ENCODE measurements at places on chromosomes 2 and 18.

DNA sequence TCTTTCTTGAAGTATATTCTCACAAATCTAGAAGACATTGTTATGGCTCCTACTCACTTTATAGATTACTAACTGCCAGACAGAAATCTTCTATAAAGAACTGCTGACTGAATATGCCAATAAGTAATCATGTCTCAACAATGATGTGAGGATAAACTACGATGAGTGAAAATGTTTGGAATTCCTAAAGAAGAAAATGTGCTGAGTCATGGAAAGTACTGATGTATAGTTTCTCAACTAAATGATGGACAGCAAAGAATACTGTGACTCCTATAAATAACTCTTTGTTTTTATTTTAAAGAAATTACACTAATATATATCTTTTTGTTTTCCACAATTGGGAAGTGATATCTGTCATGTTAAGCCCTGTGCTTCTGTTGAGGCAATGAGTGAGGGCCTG, 232.9 kb downstream of the LNPK start:
- no peak for DNase-seq

GRCh38 chr2:203820969-203821368, 46.6 kb upstream of the CTLA4 start:
- no peak for DNase-seq

DNA sequence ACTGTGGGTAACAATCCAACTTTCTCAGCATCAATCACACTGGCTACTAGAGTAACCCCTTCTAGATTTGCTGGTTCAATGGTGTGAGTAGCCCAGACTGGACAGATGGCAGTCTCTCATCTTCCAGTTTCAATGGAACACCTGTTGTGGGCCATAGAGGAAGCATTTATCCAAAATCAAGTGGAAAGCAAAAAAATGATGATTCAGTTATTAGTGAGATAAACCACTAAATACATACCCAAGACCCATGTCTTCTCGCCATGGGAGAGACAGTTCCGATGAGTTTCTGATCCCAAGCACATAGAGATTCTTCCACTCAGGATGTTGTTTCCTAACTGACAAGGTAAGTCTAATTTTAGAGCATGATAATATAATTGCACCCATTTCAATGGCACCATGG, 194.0 kb downstream of the IRS1 start:
- no peak for DNase-seq

DNA sequence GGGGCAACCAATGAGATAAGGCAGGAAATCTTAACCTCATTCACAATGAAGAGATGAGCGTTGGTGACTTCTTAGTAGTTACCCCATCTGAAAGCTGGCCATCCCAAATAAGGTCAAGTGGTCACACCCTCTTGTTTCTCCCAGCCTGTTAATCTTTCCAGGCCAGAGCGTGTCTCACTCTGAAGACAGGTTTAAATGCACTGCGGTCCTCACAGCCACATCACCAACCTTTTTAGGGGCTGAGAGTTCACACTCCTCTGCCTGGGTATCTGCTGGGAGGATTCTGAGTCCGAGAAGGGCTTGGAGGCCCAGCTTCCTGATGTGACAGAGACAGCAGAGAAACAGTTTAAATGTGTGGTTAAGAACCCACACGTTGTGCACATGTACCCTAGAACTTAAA, 13.3 kb upstream of the CNGA3 start:
- no peak for DNase-seq

DNA sequence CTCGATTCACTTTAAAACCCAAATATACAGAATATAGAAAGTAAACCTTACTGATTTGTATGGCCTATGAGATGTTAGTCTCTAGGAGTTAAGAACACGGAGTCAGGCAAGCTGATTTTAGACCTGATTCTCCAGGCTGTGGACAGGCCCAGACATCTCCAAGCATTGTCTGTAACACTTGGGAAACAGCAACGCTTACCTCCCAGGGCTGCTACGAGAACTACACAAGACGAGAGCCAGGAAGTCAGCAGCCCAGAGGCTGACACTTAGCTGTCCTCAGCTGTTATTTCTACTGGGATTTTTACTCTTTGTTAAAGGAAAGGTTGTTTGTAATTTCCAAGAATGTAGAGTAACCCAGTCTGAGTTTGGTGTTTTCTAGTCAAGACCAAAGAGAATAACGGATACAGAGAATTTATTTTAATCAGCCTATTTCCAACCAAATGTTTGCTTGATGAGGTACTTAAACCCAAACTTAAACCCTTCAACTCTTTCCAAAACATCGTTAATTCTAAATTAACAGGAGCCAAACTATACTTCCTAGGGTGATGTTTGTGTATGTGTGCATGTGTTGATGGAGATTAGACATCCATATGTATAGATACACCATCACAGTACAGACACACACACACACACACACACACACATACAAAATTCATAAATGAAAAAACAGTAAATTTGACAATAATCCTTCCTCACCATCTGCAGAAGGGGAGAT, 123.4 kb downstream of the LAMA1 start:
- DNase-seq: no peak

DNA sequence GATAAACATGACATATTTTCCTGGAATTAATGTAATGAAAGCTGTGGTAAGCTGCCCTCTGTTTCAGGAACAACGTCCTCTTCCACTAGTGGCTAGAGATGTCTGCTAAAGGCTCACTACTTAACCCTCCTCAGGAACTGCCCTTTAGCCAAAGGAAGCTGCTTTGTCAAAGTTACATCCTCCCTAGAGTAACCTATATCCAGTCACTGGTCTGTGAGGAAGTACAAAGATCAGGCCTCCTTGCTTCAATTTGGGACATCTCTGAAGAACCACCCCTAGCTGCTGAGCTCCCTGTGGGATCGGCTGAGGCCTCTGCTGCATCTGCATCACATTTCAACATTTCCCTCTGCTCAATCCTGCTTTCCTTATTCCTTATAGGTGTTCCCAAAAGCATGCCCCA, 107.8 kb downstream of the PRELID3A start:
- DNase-seq: no peak

- DNase-seq: no peak
Measured at GRCh38 chr2:68741805-68742306, 7.2 kb downstream of the ARHGAP25 start.
